MCF 10A (cell line): ENCODE measurements at places on chromosomes 7 and 10. TPM values are rescaled to one million over a fixed set of nuclear protein-coding genes. Genes with fewer than 3 reads are reported as not detected.

AUTS2 gene
- 1.3 and 1.8 TPM in 2 replicates for total RNA-seq

BBS9 gene
- total RNA-seq, result 5.1 and 7.2 TPM in 2 replicates

GSTO2 gene
- total RNA-seq, result 33.8 and 40.9 TPM in 2 replicates

SLC26A3 gene
- total RNA-seq, result not detected in 2 replicates

GRCh38 chr7:120091807-120092206 lies 181.2 kb upstream of the KCND2 start:
- DNase-seq, result no peak

DNA sequence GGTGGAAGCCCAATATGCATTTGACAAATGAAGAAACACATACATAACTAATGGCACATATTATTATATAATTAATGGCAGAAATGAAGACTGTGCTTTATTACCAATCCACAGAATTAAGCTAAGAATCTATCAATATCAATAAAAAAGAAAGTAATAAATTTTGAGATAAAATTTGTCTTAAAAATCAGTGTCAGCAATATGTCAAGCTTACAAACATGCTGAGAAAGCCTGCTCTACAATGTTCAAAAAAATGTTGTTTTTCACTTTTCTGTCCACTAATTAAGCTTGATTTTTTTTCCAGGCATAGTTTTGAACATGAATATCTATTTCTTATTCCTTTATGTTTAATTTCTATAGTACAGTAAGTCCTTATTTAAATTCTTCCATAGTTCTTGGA lies 721.0 kb upstream of the LRRTM3 start:
- DNase-seq, result no peak

- DNase-seq, result no peak
Measured at GRCh38 chr7:120218712-120219111, 54.3 kb upstream of the KCND2 start.
